ENCODE measurements at places on chromosomes 13 and 19. TPM values are rescaled to one million over a fixed set of nuclear protein-coding genes. Genes with fewer than 3 reads are reported as not detected.

DNA sequence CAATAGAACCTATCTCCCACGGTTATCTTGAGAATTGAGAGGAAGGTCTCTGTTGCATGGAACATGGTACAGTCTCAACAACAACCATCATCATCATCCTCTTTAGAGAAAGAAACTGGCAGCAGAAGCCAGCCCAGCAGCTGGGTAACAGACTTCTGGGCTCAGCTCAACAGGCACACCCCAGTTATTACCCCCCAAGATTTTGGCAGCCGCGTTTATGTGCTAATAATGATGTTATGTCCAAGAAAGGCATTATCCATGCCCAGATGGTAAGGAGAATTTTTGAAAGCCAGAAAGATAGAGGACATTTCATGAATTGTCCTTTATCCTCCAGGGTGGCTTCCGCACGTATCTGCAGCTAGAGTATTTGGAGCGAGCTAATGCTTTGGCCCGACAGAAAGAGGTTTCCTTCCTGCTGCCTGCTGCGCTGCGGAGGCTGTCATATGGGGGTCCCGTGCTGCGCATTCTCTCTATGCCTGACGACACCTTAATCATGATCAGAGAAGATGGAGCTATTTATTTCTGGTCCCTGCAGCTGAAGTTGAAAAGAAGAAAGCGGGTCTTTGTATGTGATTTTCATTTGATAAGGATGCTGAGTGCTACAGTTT, 89.9 kb downstream of the TEX26 start:
- H3K36me3 ChIP-seq = no peaks in the 10 kb centered on the region
- H3K27ac ChIP-seq = no peak overlapping the region
- no peak overlapping the region for H3K4me3 ChIP-seq
- peaks cover 37% of the 10 kb centered on the region for H3K27me3 ChIP-seq

GRCh38 chr19:54916822-54917221, 10.9 kb downstream of the NCR1 start:
- no peak for DNase-seq
- H3K4me3 ChIP-seq = no peak overlapping the region
- peaks cover 5% of the 10 kb centered on the region for H3K27me3 ChIP-seq
- peak overlapping the region; percentile 21 for H3K27ac ChIP-seq

The UQCR11 gene
- 181 TPM for total RNA-seq

- peaks cover 5% of the 10 kb centered on the region for H3K27me3 ChIP-seq
- H3K4me1 ChIP-seq = peaks cover 4% of the 10 kb centered on the region
- H3K27ac ChIP-seq = no peak overlapping the region
- H3K4me3 ChIP-seq = no peak overlapping the region
- no peak for DNase-seq
Measured at GRCh38 chr13:23620211-23620610, 50.0 kb downstream of the TNFRSF19 start.

- H3K36me3 ChIP-seq = peaks cover 2% of the 10 kb centered on the region
- no peak overlapping the region for H3K27ac ChIP-seq
- H3K4me3 ChIP-seq = no peak overlapping the region
- peaks cover 5% of the 10 kb centered on the region for H3K4me1 ChIP-seq
- DNase-seq = no peak
- peaks cover 13% of the 10 kb centered on the region for H3K27me3 ChIP-seq
Measured at GRCh38 chr13:42808341-42808940, 27.1 kb downstream of the FAM216B start.

The CYP2F1 gene
- total RNA-seq = not detected

GRCh38 chr19:28066988-28067387, 1146.0 kb downstream of the UQCRFS1 start:
- H3K4me1 ChIP-seq = no peaks in the 10 kb centered on the region
- no peaks in the 10 kb centered on the region for H3K36me3 ChIP-seq
- no peaks in the 10 kb centered on the region for H3K27me3 ChIP-seq
- H3K27ac ChIP-seq = no peak overlapping the region
- no peak for DNase-seq
